ENCODE measurements at places on chromosomes 1 and 21. TPM values are rescaled to one million over a fixed set of nuclear protein-coding genes. Genes with fewer than 3 reads are reported as not detected.

- H3K27ac ChIP-seq: no peak overlapping the region
- H3K4me1 ChIP-seq: peaks cover 2% of the 10 kb centered on the region
Observed at GRCh38 chr1:237873487-237874211, 17.1 kb downstream of the ZP4 start.

GRCh38 chr1:51439895-51440294, 79.2 kb downstream of the EPS15 start:
- H3K27ac ChIP-seq: no peak overlapping the region
- no peak overlapping the region for H3K4me3 ChIP-seq
- peaks cover 48% of the 10 kb centered on the region for H3K36me3 ChIP-seq
- no peaks in the 10 kb centered on the region for H3K27me3 ChIP-seq

GRCh38 chr1:87173231-87173630, 155.4 kb upstream of the LMO4 start:
- H3K4me1 ChIP-seq: no peaks in the 10 kb centered on the region
- no peak overlapping the region for H3K4me3 ChIP-seq
- no peak for DNase-seq
- H3K36me3 ChIP-seq: no peaks in the 10 kb centered on the region
- no peaks in the 10 kb centered on the region for H3K27me3 ChIP-seq

GRCh38 chr1:161840363-161840762, 74.2 kb downstream of the ATF6 start:
- H3K4me3 ChIP-seq: no peak overlapping the region
- peaks cover 26% of the 10 kb centered on the region for H3K36me3 ChIP-seq
- no peaks in the 10 kb centered on the region for H3K27me3 ChIP-seq
- H3K4me1 ChIP-seq: no peaks in the 10 kb centered on the region
- no peak overlapping the region for H3K27ac ChIP-seq

The CDC42BPA gene
- 102 TPM for total RNA-seq

DNA sequence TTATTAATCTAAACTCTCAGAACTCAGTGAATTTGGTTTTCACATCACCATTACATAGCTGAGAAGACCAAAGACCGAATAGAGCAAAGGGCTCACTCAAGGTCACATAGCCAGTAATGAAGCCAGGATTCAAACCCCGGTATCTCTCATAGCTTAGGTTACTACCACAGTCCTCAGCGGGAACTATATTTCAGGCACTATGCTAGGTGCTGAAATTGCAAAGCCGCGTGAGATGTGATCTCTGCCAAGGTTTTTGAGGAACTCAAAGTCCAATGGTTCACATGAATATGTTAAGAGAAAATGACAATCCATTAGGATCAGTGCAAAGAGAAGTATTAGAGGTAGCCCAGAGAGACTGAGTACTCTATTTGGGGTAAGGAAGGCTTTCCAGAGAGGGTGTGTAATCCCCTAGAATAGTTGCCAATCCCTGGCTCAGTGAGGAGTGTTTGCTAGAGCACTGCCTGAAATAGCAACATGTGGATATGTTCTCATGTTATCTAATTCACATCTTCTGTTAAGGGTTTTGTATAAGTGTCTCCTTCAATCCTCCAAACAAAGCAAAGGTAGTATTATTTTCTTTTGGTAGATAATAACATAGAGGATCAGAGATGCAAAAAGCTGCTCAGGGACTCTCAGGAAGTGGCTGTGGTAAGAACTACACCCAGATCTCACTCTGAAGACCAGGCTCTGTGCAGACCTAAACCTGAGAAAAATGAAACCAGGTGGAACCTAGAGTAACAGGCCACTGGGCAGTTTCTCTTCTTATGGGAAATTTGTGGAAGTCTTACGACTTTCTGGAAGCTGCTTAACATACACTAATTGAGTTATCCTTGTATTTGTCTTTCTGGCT, 93.1 kb upstream of the C8B start:
- H3K27me3 ChIP-seq: no peaks in the 10 kb centered on the region
- H3K4me1 ChIP-seq: no peaks in the 10 kb centered on the region
- H3K27ac ChIP-seq: no peak overlapping the region
- DNase-seq: no peak
- H3K36me3 ChIP-seq: no peaks in the 10 kb centered on the region

The TMEM240 gene
- total RNA-seq: 10.3 TPM

The IKBKE gene
- 49.6 TPM for total RNA-seq

The LDLRAD2 gene
- not detected for total RNA-seq

The NBPF6 gene
- not detected for total RNA-seq

The BNIPL gene
- not detected for total RNA-seq

DNA sequence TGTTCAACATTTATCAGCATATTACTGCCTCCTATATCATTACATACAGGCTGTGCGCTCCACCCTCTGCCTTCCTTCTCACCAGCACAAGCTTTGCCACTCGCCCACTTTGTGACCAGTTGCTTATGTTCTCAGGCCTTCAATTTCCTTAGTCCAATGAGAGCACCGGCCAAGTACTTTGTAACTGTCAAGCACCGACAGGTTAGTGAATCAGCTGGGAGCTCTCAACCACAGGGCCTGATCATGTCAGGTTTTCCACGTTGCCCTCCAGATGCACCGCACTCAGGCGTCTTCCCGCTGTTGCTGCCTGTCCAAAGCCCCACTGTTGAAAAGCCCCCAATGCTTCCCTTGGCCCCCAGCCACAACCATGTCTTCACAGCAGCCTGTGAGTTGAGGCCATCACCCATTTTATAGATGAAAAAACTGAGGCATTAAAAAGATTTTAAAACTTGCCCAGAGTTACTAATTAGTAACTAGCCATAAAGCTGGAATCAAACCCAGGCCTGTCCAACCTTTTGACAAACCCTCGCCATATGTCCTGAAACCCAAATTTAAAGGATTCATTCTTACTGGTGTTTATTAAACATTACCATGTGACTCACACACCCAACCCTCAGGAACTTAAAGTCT, 3.4 kb upstream of the KCNN3 start:
- peaks cover 18% of the 10 kb centered on the region for H3K27me3 ChIP-seq
- no peaks in the 10 kb centered on the region for H3K36me3 ChIP-seq
- H3K27ac ChIP-seq: no peak overlapping the region
- peaks cover 5% of the 10 kb centered on the region for H3K4me1 ChIP-seq
- no peak for DNase-seq
- H3K4me3 ChIP-seq: no peak overlapping the region

The TDRD10 gene
- not detected for total RNA-seq

Data from stomach (tissue), 19 donors.